Non-pigmented ciliary epithelial cell (primary cell): ENCODE measurements at places on chromosomes 1 and 21.

DNA sequence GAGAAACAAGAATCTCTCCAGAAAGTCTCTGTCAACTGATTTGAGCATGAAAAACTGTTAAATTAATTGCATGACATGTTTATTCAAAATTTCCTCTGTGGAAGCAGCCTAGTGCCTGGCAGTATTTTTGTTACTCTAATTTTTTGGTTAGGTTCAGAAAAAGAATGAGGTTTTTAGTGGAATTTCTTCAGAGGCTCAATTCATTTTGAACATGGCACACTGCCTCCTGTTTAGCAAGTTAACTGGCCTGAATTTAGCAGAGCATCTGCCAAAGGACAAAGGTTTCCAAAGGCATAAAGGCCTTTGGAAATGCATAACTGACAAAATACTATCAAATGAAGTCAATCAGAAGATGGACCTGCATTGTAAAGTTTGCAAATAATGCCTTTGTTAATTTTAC, 1326.5 kb downstream of the PLA2G4A start:
- DNase-seq, result no peak

- no peak for DNase-seq
Measured at GRCh38 chr1:221397141-221397540, 344.7 kb downstream of the DUSP10 start.

DNA sequence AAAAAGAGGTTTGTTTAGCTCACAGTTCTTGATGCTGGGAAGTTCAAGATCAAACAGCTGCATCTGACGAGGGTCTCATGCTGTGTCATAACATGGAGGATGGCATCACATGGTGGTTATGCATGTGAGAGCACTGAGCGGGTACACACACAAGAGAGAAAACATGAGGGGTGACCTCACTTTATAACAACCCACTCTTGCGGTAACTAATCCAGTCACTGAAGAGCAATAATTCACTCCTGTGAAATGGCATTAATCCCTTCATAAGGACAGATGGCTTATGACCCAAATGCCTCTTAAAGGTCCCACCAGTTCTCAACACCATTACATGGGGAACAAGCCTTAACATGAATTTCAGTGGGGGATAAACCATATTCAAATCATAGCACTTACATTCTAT, 23.2 kb upstream of the CHIT1 start:
- no peak for DNase-seq

DNA sequence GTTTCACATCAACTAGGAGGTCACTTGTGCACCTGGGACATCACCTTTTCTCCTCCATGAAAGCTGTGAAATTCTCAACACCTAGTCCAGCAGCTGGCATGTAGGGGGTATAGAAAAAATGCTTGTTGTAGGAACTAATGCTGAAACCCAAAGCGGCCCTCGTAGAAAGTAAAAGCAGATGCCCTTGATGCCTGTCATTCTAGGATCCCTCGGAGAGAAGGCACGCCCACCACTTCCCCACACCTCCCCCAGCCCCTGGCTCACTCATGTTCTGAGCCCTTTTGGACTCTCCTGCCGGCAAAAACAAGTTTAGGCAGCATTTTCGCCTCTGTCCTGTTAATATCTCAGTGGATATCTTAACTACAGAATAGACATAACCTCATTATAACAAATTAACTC, 36.5 kb downstream of the RIPK4 start:
- no peak for DNase-seq

GRCh38 chr1:40818264-40818961, 34.8 kb downstream of the KCNQ4 start:
- DNase-seq, result no peak

- no peak for DNase-seq
Measured at GRCh38 chr1:53325326-53326087, 2.4 kb downstream of the LRP8 start.

GRCh38 chr1:222769971-222770620, 33.1 kb downstream of the FAM177B start:
- DNase-seq, result no peak

DNA sequence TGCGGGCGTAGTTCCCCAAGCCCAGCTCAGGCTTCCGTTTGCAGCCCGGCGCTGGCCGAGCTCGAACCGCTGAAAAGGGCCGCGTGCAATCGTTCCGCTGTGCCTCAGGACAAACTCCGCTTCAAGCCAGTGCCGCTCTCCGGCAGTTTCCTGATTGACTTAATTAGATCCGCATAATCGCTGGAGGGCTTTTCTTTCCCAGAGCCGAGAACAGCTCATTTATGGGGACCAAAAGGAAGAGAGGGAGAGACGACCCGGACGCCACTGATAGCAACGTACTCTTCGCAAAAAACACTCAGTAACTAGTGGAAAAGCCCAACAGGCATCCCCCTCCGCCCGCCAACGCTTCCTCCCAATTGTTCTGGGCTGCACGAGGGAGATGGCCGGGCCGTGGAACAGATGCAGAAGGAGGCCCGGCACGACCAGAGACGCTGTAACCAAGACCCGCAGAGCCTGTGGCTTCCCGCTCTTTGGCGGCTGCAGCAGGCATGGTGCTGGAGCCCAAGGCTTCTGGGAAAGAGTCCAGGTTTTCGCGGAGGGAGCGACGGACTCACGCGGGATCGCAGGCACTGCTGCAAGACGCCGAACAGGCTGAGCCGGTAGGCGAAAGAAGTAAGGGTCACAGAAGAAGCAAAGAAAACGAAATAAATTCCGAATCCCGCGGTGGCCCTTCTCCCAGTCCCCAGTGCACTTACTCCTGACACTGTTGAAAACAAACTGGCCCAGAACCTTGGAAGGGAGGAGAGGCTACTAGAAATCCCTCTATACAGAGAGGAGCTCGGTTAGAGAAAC, 3.6 kb upstream of the FOXD2 start:
- no peak for DNase-seq

- DNase-seq, result no peak
Measured at GRCh38 chr1:109616391-109616790, 3.0 kb downstream of the GNAT2 start.

DNA sequence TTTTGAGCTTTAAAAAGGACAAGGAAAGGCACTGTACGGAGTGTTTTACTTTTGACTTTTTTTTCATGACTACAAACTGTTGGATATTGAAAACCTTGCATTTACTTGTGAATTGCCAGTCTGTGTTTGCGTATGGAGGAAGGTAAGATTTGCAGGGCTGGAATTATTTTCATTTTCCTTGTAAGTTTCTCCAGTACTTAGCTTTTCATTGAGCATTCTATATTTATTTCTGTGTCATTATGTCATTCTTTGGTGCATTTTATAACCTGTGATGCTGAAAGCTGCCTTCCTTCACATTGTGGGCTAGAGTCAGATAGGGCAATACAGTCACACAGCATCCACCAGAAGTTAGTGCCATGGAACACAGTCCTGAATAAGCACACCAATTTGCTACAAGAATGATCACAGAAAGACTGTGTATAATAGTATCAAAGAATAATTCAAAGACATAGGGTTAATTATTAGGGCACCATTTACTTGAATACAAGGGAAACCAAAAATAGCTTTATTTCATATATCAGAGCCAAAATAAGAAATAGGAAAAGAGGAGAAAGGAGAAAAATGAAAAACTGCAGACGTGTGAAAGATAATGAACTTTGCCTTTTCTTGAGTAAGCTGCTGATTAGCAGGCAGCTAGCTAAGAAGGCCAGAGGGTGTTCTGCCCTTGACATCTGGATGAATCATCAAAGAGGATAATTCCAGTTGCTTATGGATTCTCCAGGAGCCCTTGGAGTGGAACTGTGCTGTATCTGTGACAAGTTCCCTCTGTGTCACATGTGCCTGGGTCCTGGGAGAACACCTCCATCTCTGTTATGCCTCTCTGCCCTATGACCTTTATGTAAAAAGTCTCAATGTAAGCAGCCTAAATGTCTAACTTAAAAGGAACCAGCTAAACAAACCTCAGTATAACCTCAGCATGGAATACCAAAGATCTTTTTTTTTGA, 8.0 kb upstream of the FAM20B start:
- DNase-seq, result no peak

DNA sequence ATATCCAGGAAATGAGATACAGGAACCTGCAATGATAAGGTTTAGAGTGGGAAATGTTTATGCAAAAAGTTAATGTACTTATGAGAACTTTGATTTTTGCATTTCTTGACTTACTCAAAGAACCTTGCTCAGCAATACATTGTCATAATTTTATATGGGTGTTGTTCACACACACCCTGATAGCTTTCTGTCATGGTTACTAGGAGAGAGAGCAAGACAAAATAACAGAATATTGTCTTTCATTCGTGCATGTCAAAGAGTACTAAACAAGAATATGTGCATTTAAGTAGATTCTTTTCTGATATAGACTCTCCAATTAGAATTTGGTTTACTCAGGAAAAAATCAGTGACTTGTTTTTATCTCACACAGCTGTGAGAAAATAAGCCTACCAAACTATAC, 27.5 kb upstream of the KCNA3 start:
- DNase-seq, result no peak

- DNase-seq, result no peak
Measured at GRCh38 chr1:232629250-232630046, 485 bp downstream of the SIPA1L2 start.

DNA sequence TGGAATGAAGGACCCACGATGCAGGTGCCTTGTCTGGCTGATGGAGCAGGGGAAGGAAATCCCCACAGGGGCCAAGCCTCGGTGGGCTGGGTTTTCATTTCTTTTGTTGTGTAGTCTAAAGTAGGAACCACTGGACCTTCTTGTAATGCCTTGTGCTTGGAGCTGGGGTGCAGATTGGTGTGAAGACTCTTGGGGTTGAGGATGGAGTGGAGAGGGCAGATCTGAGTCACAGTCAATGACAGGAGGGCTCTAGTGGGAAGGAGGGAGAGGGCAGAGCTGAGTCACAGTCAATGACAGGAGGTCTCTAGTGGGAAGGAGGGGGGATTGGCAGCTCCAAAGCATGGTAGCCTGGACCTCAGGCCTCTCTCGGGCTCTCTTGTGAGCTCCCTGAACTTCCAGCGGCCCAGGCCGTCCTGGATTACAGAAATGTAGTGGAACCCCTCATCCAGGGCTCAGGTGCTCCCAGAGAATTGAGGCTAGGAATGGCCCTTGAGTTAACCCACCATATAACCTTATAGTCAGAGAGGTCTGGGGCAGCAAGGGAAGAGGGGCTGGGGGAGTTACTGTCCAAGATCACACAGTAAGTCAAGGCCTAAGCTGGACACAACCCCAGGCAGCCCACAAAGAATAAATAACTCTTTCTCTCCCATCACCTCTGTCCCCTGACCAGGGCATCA, 313.8 kb downstream of the MATN1 start:
- DNase-seq, result no peak

GRCh38 chr1:230067871-230068620, 1.0 kb downstream of the GALNT2 start:
- DNase-seq, result no peak

DNA sequence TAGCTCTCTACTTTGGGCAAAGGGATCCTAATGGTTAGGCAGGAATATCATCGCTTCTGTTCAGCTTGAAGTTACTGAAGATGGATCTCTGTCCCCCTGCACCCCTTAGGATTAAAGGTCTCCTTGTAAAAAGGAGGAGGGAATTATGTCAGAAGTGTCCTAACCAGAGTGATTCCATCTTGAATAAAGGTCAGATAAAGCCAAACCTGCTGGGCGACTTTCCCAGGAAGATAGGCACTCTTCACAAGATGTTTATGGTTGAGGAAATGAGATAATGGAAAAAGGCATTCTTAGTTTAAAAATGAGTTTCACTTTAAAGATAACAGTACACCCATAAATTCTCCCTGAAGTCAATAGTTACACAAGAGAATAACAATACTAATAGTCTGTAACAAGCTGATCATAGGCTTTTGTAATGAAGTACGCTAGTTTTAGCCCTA, 1.7 kb upstream of the NENF start:
- DNase-seq, result no peak

- peak; percentile 49 for DNase-seq
Measured at GRCh38 chr1:236089046-236089773, 24.3 kb upstream of the NID1 start.

DNA sequence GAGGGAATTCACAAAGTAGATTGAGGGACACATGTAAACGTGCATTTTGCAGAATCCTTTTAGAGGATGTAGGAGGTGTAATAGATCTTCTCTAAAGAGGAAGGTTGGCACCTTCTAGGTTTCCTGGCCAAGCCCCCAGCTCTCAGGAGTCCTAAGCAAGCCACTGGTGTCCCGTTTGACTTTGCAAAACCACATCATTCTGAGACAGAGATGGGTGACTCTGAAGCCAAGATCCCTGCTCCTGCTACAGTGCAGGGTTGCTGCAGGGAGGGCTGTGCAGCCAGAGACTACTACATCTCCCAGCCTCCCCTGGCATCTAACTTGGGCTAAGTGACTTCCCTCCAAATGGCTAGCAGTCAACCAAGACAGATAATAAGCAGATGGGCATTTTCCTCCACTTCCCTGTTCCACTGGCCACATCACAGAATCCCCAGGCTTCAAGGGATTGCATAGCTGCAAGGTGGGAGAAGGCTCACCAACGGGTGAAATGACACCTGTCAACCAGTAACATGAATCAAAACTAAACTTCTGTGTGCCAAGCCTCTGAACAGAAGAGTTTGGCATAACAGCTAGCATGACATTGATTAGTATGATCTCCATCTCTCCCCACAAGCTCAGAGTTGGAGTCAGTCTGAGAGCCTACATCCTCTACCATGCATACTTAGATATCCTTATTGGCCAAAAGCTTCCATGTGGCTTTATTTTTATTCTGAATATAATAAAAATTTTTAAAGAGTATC, 129.6 kb upstream of the COA6 start:
- no peak for DNase-seq

GRCh38 chr1:246659594-246660140, 64.5 kb upstream of the SCCPDH start:
- no peak for DNase-seq

GRCh38 chr1:18410407-18410806, 70.3 kb upstream of the KLHDC7A start:
- no peak for DNase-seq

- DNase-seq, result no peak
Measured at GRCh38 chr21:28734522-28735175, 258.0 kb downstream of the LTN1 start.

GRCh38 chr1:25994402-25995150, 3.3 kb downstream of the PAFAH2 start:
- no peak for DNase-seq

DNA sequence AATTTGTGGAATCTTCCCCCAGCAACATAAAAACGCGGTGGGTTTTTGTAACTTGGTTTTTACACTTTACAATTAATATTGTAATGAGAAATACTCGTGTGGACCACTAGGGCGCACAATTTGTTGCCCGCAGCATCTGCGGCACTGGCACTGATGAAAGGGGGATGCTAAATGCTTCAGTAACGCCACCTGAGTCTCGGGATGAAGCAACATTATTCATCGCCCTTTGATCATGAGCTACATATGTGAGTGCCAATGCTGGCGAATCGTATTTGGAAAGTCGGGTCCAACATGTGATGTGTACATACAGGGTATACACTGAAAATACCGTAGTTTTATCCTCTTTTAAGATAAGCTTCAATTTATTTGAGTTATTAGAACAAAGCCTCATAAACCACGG, 34.2 kb upstream of the COX20 start:
- no peak for DNase-seq

GRCh38 chr1:36816348-36816747, 218.0 kb downstream of the GRIK3 start:
- DNase-seq, result no peak

GRCh38 chr1:226292874-226293552, 16.0 kb downstream of the LIN9 start:
- DNase-seq, result no peak
